ENCODE measurements at places on chromosomes 11 and 22.
A peak's percentile ranks its signal among the peaks of the same experiment; 100 is the strongest.

GRCh38 chr11:87926250-87926970, 248.8 kb downstream of the RAB38 start:
- DNase-seq = no peak

DNA sequence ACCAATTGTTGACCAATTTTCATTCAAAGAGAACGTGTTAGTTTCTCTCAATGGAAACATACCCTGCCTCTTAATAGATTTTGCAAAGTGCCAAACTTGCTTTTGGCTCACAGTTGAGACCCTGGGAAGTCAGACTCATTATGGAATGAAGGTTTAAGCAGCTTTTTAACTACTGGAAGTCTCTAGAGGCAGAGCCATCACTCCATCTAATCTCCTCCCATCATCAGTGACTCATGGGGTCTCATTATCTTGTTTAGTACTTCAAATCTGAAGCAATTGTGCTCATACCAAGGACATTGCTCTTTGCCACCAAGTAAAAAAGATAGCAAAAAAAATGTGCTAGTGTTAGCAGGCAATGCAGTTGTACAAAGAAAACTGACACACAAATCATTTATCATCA, 537.1 kb upstream of the LRRC4C start:
- DNase-seq = no peak

- no peak for DNase-seq
These were observed 127.7 kb downstream of the MAML2 start for GRCh38 chr11:96215110-96215782.

- DNase-seq = no peak
These were observed 323.6 kb downstream of the AASDHPPT start for GRCh38 chr11:106400949-106401570.

- no peak for DNase-seq
These were observed 130.9 kb upstream of the VPREB1 start for GRCh38 chr22:22113701-22114100.

- no peak for DNase-seq
These were observed 76.8 kb upstream of the SHANK2 start for GRCh38 chr11:71329165-71329510.

DNA sequence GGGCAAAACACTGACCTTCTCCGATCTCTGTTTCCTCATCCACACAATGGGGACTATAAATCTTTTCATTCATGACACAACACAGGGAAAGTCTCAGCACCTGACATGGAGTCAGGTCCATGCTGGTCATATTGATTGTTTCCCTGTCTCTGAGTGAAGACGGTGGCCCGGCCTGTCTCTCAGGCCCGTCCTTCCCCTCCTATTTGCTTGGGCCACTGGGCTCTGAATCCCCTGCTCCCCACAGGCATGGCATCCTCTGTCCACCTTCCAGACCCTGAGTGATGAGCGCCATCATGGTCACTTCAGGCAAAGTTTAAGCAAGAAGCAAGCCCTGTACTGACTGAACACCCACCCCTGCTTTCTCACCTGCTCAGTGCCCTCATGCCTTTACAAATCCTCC, 113.3 kb upstream of the ALX4 start:
- no peak for DNase-seq

GRCh38 chr11:118522571-118523072, 4.7 kb upstream of the TTC36 start:
- DNase-seq = no peak

- DNase-seq = no peak
These were observed 17.5 kb upstream of the TXNRD2 start for GRCh38 chr22:19959043-19959586.

- peak; percentile 28 for DNase-seq
These were observed at the start of gene LDLRAD3 for GRCh38 chr11:35943713-35944502. Gene LDLRAD3, plus strand, starts transcription at chr11:35944062. Its CDS starts 37 bp downstream, at chr11:35944099.

GRCh38 chr11:9014826-9015225, 11.0 kb upstream of the NRIP3 start:
- DNase-seq = no peak

- DNase-seq = no peak
These were observed 330 bp downstream of the ACP2 start for GRCh38 chr11:47248304-47248663.
